ENCODE measurements at places on chromosomes 11 and 22.

GRCh38 chr11:74282914-74283371, 28.5 kb downstream of the P4HA3 start:
- DNase-seq = no peak

GRCh38 chr22:20602609-20603164, 95.3 kb downstream of the MED15 start:
- DNase-seq = peak; percentile 24

GRCh38 chr11:93861808-93862207, 11.4 kb upstream of the VSTM5 start:
- no peak for DNase-seq

DNA sequence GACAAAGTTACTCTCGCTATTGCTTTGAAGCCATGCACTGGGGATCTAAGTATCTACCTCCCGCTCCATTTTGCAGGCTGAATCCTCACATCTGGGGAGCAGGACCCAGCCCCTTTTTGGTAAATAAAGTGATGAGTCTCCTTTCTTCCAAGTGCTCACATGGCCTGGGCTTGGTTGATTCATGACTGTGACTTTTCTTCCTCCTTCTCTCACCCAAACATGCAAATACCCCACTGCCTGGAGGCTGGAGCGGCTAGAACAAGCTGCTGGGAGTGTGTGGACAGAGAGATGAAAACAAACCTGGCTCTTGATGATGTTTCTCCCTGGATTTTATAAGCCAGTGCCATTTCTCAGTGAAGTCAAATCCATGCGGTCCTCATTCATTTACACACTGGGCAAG, 72.7 kb downstream of the TRIM29 start:
- peak; percentile 10 for DNase-seq

GRCh38 chr11:12968101-12968500, 41.0 kb upstream of the RASSF10 start:
- no peak for DNase-seq

DNA sequence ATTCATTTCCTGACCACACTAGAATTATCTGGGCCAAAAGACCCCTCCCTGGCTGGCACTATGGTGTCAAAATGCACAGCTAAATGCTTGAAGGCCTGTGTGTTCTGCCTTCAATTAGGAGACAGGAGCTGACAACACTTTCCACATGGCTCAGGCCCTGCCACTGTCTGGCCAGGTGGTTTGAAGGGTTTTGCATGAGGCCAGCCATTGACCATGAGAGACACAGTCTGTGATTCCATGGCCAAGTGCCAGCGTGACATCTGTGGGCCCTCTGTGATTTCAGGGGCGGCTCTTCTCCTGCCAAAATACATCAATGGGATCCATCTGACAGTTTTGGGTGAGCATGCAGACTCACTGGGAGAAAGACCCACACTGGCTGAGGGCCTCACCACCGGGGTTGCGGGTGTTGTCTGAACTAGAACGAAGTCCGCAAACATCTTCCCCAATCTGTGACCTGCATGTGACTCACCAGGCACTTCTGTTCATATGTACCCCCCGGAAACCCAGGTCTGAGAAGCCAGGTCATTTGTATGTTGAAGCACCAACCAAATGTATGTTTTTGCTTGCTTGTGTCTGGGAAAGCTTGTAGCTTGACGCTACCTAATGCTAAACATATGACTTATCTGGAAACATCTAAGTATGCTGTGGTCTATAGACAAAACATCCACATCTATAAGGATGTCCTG, 20.7 kb upstream of the NAV2 start:
- no peak for DNase-seq

GRCh38 chr11:111978028-111978771, 41.1 kb downstream of the DIXDC1 start:
- peak; percentile 86 for DNase-seq

- no peak for DNase-seq
These were observed 9.6 kb downstream of the PTS start for GRCh38 chr11:112235750-112236390.

GRCh38 chr22:40050258-40050657, 55.5 kb downstream of the FAM83F start:
- DNase-seq = no peak

- no peak for DNase-seq
These were observed 6.6 kb upstream of the NXPE1 start for GRCh38 chr11:114566276-114566675.

GRCh38 chr22:40261783-40262182, 84.1 kb downstream of the TNRC6B start:
- DNase-seq = no peak

- DNase-seq = no peak
These were observed 71.4 kb upstream of the B3GNT6 start for GRCh38 chr11:76962583-76963416.

DNA sequence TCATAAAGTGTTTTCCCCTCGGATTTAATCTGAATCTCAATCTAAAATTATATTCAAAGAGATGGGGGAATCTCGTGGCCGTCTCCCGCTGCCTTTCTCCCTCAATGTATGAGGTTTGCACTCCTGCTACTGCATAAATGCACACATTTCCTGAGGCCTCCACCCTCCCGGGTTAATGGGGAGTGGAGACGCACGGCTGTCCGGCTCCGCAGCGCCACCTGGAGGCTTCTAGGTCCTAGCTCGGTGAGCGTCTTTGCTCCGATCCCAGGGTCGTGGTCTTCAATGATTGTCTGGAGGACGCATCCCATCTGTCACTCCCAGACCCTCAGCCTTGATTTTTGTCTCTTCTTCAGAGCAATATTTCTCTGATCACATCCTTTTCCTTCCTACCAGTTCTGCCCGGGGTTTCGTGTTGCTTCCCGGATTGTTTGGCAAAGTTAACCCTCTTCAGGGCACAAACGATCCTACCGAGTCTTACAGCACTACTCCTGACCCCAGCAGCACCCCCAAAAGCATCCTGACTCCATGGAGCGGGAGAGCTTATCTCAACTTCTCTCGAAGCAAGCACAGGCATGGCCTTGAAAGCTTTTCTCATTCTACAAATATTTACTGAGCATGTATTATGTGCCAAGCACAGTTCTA, at the start of gene LMO1:
Gene LMO1, minus strand, starts transcription at position 110 of the 642 bp plus-strand sequence. CDS start 516 bp downstream, outside the sequence.
- peak; percentile 82 for DNase-seq

DNA sequence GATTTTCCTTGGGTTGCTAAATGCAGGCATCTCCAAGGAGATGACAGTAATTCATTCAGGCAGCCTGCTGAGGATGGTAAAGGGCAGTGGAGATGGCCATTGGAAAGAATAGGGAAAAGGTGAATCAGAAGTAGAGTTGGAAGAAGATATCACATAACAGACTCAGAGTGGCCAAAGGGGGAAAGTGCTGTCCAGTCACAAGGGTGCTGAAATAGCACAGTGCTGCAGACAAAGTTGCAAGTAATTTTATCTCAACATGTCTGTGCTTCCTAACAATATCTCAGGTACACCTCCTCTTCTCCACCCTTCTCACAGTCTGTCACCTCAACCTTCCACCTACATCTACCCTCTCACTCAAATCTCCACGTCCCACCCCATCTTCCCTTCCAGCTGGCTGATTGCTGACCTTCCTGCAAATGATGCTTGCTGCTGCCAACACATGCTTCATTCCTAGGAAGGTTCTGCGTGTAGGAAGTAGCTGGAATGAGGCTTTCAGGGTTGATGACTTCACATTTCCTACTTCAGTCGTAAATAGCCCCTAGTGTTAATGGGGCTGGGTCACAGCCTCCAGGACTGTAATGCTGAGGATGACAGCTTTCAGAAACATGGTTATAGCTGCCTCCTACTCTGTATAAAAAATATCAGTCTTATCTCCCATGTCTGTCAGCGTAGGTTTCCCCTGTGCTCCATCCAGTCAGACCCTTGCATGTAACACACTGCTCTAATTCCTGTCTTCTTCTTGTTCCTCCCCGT, 123.9 kb downstream of the CTNND1 start:
- no peak for DNase-seq

- DNase-seq = no peak
These were observed 26.0 kb downstream of the FDX1 start for GRCh38 chr11:110455718-110456117.

DNA sequence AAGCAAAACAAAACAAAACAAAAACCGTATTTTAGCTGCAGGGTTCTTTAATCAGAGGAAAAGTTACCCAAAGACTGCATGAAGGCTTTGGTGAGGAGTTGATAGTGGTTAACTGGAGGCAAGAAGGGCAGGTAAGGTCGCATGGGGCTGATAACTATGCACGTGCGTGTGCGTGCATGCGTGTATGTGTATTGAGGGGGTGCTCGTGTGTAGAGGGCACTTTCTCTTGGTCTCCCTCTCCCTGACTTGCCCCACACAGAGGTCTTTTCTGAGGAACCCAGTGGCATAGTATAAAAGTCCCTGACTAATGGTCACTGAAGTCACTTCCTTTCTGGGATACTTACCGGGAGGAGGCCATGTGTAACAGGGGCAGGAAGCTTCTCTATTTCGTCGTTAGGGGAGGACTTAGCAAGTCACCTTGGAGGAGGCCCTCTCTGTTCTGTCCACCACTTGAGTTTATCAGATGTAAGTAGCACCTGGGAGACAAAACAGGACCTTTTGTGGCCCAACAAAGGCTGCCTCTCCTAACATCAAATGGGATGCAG, 20.1 kb upstream of the FCHSD2 start:
- DNase-seq = no peak

DNA sequence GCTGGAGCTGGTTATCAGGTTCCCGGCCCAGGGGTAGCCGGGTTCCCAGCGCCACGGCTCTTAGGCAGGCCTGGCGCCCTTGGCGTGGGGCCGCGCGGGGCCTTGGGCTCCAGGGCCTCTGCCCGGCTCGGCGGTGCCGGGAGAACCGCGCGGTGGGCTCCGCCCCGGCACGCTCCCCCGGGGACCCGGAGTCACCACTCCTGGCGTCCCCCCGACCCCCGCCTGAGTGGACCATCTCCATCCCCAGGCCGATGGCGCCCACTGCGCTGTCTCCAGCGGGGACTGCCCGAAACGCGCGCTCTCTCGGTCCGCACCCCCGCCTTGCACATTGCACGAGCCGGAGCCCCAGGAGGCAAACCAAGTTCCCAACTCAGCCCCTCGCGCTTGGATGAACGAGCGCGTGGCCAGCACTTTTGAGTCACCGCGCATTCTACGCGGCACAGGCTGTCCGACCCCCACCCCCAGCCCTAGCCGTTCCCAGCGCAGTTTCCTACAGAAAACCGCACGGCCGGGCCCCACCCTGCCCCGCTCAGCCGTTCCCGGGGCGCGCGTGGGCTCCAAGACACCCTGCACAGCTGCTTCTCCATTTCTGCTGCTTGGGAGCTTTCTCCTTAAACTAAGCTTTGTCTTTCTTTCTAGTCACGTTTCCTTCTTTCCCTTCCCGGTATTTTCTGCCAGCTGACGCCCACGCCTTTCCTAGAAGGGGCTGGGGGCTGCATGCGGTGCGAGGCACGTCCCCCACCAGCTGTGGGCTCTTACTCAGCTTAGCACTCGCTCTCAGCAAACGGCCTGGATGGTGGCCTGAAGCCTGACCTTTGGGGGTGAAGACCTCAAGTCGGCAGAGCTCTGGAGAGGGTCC, 650 bp upstream of the CHID1 start:
- peak; percentile 60 for DNase-seq

DNA sequence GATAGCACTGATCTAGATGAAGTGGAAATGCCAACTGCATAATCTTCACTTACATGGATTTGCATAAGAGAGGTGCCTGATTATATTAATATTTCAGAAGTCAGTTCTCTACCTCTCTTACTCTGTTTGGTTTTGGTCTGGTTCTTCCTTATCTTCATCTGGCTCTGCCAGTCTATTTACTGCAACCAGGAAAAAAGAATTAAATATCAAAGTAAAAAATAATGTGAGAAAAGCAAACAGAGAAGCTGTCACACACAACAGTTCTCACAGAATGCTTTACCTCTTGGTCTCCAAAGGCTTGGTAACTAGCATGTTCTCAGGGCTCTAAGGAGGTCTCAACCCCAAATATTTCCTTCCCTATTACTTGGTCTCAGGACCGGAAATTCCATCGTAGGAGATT, 6.7 kb downstream of the VSIG10L2 start:
- no peak for DNase-seq

GRCh38 chr11:134532131-134532920, 120.3 kb upstream of the B3GAT1 start:
- peak; percentile 17 for DNase-seq

DNA sequence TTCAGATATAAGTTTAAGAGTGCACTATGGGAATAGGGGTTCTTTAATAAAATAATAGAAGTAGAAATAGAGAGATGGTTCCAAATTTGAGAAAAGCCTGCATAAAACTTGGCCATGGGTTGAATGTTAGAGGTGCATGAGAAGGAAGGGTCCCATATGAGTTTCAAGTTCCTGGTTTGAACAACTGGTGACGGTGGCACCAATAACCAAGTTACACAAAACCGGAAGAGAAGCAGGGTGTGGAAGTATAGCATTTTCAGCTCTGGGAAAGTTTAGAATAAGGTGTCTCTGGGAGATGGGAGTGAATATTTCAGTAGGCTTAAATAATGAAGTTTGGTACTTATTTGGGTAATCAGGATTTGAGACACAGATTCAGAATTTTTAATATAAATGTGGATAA, 2.4 kb downstream of the CASP1 start:
- no peak for DNase-seq

- DNase-seq = no peak
These were observed 7.4 kb downstream of the RAB38 start for GRCh38 chr11:88167853-88168252.

GRCh38 chr11:34585735-34586487, 35.0 kb upstream of the EHF start:
- no peak for DNase-seq

- peak; percentile 73 for DNase-seq
These were observed 15.2 kb upstream of the TH start for GRCh38 chr11:2186669-2187279.

- no peak for DNase-seq
These were observed 223.5 kb upstream of the NTM start for GRCh38 chr11:131146827-131147490.

GRCh38 chr11:34483106-34483874, 30.3 kb downstream of the ELF5 start:
- DNase-seq = no peak

Measured in H9 (cell line).